ENCODE measurements at places on chromosomes 1 and 21.

DNA sequence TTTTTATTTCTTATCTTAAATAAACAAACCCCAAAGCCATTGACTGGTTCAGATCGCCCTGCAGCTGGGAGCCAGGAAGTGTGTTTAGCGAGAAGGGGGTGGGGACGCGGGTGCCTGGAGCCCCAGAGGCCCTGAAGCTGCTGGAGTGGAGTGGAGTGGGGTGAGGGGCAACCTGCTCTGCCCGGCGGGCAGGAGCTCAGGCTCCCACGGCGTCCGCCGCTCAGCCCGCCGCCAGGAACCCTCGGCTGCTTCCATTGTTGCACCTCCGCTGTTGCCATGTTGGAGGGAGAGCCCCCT, 673 bp downstream of the PIK3C2B start:
- DNase-seq = no peak

GRCh38 chr1:206004826-206005225, 1.6 kb upstream of the RAB7B start:
- no peak for DNase-seq

DNA sequence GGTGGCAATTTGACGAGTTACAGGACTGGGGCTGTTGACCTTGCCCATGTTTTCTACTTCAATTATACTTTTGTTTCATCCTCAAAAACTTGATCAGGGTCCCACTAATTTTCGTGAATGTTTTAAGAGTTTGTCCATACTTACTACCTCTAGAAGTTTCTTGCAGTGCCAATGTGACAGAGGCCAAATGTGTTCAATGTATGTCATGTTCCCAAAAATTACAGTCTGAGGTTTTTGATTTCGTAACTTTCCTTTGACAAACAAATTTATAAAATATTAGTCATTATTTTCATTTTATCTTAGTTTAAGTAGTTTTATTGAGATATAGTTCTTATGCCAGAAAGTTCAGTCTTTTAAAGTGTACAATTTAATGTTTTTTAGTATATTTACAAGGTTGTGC, 15.3 kb downstream of the VPS13D start:
- no peak for DNase-seq

GRCh38 chr1:76770979-76771378, 96.3 kb upstream of the ST6GALNAC5 start:
- DNase-seq = no peak

DNA sequence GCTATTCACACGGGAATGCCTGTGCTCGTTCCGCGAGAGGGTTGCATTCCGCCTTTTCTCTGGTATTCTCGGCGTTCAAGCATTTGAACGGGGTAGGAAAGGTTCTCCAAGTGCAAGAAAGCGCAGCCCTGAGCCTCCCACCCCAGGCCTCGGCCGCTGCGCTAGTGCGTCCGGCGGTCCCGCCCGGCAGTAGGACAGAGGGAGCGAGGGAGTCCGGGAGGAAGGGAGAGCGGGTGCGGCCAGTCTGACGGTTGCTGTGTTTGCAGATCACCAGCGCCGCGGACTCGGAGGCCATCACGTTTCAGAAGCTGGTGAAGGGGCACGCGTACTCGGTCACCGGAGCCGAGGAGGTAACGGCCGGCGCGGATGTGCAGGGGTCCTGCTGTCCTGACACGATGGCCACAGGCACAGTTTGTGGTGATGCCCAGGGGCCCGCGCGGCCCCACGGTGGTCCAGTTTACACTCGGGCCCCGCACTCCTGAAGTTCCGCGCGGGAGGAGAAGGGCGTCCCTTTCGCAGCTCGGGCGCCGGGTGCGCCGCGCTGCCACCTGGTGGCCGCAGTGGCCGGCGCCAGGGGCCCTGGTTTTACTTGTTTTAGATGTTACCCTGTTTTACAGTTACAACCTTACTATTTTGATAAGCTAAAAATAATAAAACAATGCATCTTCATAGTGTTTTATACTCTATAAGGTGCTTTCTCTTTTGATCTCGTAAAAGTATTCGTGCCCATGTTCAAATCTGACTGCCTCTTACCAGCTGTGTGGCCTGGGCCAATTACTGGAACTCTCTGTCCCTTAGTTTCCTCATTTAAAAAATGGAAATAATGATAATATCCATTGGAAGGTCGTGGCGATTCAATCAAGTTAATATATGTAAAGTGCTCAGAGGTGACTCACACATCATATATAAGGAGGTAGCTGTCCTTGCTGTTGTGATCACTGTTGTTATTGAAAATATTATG, 36.7 kb downstream of the CAPN2 start:
- peak; percentile 14 for DNase-seq

DNA sequence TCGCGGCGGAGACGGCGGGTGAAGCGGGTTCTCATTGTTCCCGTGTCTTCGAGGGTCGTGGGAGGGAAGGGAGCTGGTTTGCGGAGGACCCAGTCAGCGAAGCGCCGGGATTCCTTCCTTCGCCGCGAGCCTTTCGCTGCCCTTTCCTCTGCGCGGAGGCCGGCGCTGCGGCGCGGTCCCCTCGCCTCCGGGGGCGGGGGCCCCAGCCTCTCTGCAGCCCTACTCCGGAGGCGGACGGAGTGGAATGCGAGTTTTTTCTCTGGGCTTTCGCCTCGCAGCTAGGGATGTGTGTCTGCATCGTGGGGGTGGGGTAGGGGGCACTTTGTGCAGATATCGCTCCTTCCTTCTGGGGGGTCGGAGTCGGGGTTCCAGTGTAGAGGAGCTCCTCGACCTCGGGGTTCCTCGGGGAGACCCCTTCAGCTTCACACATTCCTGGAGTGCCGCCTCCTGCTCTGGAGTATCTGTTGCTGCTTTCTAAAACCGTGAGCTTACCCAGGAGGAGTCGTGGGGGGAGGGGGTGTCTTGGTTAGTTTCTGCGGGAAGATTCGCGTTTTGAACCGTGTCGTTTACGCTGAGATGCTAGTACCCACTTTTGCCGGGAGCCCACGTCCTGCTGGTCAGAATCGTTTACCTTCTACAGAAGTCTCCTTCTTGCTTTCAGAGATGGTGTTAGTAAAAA, 595 bp downstream of the RNF2 start:
- no peak for DNase-seq

DNA sequence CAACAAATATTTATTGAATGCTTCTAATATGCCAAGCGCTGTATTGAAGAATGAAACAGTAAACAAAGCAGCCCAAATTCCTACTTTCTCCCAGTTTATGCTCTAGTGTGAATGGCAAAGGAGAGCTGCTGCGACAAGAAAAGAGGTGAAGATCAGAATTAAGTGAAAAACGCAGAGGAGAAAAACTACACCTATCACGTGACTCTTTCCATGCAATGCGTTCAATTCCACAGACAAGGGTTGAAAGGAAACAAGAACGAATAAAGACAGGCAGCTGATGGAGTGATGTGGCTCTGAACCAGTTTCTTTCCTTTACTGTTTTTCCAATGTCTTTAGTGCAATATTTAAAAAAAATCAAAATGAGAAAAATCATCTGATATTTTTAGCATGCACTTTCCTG, 23.6 kb downstream of the MT1HL1 start:
- no peak for DNase-seq

DNA sequence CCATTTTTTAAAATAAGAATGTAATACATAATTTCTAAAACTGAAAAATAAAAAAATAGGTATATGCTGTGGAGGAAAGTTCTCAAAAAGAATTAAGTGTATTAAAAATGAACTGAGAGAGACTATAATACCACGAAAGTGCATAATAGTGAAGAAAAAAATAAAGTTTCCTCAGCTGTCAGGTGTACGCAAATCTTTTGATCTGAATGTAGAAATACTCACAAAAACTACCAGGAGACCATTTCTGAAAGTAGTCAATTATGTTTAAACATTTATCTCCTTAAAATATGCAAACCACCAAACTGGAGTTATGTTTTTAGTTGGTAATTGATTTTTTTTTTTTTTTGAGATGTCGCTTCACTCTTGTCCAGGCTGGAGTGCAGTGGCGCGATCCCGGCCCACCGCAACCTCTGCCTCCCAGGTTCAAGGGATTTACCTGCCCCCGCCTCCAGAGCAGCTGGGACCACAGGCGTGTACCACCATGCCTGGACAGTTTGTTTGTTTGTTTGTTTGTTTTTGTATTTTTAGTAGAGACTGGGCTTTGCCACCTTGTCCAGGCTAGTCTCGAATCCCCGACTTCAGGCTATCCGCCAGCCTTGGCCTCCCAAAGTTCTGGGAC, 1169.2 kb upstream of the B3GALT2 start:
- DNase-seq = no peak

DNA sequence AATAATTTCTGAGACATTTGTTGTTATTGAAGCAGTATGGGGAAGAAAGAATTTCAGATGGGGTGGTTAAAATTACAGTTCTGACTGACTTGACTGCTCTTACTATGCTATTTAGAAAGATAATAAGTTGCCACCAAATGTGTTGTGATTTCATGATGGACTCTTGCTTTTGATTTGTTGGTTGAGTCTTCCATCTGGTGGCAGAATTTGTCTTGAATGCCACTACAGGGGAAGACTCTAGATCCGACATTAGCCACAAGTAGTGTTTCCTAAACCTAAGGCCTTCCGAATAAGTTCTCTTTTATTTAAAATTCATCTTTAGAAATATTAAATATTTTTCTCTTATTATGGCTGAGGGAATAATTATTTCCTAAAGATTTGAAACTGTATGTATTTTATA, 190.9 kb upstream of the ADGRL4 start:
- DNase-seq = no peak

DNA sequence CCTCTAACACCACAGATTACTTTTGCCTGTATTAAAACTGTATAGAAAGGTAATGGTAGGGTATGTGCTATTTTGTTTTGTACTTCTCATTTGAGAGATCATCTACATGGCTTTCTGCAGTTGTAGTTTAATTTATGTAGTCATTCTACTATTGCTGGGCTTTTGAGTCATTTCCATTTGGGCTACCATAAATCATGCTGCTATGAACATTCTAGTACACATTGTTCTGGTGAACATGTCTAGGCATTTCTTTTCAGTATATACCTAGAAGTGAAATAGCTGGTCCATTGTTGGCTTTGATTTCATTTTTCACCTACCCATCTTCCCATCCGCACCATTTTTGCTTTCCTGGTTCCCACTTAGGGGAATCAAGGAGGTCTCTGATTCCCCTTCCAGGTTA, 18.7 kb downstream of the EDN2 start:
- DNase-seq = no peak

GRCh38 chr1:146012703-146013558, 8.6 kb downstream of the HJV start:
- DNase-seq = no peak

GRCh38 chr1:116415699-116416533, 42.9 kb downstream of the ATP1A1 start:
- no peak for DNase-seq

GRCh38 chr1:236057546-236057945, 7.3 kb downstream of the NID1 start:
- no peak for DNase-seq

DNA sequence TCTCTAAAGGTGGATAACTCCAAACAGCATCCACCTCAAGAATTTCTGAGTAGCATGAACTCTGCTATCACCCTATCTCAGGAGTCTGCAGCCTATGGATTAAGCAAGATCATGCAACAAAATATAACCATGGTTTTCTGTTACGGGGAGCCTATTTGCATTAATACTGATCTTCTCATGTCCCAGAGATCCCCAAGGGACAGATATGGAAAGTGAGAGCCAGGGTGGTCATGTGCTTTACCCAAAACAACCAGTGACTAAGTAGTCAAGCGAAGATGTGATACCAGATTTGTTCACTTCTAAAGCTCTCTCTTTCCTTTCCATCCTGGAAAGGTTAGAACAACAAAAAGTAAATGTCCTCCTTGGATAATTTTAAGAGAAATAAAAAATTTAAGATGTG, 125.1 kb downstream of the PRRX1 start:
- DNase-seq = no peak

DNA sequence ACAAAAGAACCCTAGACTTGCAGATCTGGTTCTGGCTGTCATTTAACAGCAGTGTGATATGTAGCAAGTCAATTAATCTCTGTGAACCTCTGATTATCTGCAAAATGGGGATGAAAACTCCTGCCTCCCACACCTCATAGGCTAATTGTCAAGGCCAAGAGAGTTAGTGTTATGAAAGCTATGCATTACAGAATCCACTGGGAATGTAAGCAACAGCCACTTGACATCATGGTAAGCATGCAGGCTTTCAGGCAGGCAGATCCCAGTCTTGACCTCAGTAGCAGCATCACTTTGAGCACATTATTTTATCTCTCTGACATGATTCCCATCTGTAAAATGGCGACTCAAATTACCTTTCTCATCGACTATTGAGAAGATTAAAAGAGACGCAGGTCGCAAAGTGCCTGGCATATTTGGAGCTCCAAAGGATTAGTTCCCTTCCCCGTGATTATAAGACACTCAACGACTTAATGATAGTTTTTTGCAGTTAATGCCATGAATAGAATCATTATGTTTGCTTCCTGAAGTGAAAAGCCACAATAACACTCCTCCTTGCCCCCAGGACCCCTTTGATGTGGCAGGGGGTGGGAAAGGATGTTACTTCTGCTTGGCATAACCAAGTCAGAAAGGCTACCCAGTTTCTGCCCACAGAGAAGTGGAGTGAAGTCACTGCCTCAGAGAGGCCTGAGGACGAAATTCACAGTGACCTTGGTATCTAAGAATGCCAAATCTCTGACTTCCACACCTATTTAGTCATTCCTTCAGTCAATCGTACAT, 273.0 kb upstream of the NFIA start:
- DNase-seq = no peak

DNA sequence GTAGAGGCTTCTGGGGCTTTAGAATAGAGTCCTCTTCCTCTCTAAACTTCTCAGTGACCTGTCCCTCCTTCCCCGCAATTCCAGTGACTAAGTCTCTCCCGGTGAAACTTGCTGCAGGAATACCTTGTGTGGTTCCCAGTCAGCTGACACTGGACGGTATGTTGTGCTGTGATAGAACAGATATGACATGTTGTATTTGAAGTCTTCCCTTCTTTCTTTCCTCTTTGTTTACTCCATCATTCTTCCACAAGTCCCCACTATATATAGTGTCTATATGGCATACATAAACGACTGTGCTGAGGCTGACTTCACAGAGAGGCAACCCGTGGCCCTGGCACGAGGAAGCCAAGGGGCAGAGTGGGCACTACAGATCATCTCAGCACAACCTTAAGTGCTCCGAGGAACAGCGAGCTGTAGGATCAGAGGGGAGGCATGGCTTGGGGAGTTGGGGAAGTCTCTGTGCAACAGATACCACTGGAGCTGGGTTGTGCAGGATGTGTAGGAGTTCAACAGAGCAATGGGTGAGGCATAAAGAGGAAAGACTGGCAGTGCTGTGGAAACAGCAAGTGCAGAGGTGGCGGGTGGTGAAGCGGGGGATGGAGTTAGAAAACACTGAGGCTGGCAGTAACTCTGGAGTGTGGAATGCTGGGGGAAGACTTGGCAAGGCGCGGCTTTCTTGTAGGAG, 237.8 kb downstream of the TRABD2B start:
- no peak for DNase-seq

DNA sequence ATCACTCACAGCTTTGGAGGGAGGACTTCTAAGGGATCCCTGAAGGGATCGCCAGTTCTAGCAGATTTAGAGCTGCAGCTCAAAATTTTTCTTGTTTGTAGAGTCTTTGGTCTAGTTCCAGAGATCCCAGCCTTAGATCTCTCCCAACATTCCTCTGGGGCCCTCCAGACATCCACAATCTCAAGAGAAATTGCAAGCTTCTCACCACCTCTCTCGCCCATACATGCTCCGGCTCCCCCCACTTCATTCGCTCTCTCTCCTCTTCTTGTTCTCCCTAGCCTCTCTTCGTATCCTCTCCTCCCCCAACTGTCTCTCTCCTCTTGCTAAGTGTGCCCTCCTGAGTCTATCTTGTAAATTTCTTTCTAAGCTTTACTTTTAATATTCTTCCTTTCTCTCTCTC, 15.1 kb upstream of the TUT4 start:
- no peak for DNase-seq

Data from activated CD8-positive, alpha-beta memory T cell treated with anti-CD3 and anti-CD28 coated beads for 4 hours (primary cell).